Fibroblast of lung (primary cell): ENCODE measurements at places on chromosomes 11 and 22. TPM values are rescaled to one million over a fixed set of nuclear protein-coding genes. Genes with fewer than 3 reads are reported as not detected.

DNA sequence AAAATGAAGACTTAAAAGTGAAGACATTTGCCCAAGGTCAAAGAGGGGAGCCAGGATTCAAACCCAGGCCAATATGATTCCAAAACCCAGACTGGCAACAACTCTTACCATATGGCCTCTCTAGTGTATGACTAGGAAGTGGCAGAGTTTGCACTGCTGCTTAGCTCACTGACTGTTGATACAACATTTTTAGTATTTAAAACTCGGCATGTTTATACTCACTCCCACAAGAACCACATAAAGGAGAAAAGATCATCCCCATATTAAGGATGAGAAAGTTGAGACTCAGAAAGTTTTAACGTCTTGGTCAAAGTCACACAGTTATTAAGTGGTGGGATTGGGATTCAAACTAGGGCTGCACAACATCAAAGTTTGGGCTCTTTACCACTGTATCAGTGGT lies 81.7 kb downstream of the CCDC34 start:
- peaks cover 5% of the 10 kb centered on the region for H3K27me3 ChIP-seq
- no peak overlapping the region for H3K27ac ChIP-seq
- no peak overlapping the region for H3K4me3 ChIP-seq

DNA sequence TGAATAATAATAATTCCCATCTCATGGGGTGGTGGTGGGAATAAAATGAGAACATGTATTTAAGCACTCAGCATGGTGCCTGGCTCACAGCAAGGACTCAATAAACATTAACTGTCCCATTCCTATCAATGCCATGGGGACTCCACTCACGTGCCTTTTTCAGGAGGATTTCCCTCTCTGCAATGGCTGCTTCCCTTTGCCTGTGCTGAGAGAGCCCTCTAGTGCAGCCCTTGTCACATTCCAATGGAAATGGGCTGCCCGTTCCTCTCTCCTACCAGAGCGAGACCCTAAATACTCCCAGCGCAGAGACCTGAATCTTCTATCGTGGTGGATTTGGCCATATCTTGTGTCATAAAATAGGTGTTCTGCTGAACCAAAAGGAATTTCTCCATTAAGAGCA lies 621.5 kb upstream of the B3GAT1 start:
- peak; percentile 0 for DNase-seq
- H3K27ac ChIP-seq: no peak overlapping the region
- H3K4me3 ChIP-seq: no peak overlapping the region
- H3K36me3 ChIP-seq: no peaks in the 10 kb centered on the region
- H3K4me1 ChIP-seq: no peaks in the 10 kb centered on the region
- H3K27me3 ChIP-seq: no peaks in the 10 kb centered on the region

GRCh38 chr11:115153731-115154354 lies 350.4 kb downstream of the CADM1 start:
- H3K4me1 ChIP-seq: no peaks in the 10 kb centered on the region
- no peak for DNase-seq
- no peaks in the 10 kb centered on the region for H3K27me3 ChIP-seq
- no peak overlapping the region for H3K27ac ChIP-seq

GRCh38 chr11:46285173-46285572 lies 7.7 kb downstream of the CREB3L1 start:
- DNase-seq: peak; percentile 29
- H3K36me3 ChIP-seq: peaks cover 2% of the 10 kb centered on the region
- H3K4me3 ChIP-seq: no peak overlapping the region
- no peaks in the 10 kb centered on the region for H3K27me3 ChIP-seq
- H3K27ac ChIP-seq: peak overlapping the region; percentile 36
- peaks cover 31% of the 10 kb centered on the region for H3K4me1 ChIP-seq

- H3K27ac ChIP-seq: no peak overlapping the region
- no peak overlapping the region for H3K4me3 ChIP-seq
- peaks cover 2% of the 10 kb centered on the region for H3K36me3 ChIP-seq
- no peaks in the 10 kb centered on the region for H3K27me3 ChIP-seq
Observed at GRCh38 chr11:19817265-19817851, 104.7 kb downstream of the NAV2 start.

DNA sequence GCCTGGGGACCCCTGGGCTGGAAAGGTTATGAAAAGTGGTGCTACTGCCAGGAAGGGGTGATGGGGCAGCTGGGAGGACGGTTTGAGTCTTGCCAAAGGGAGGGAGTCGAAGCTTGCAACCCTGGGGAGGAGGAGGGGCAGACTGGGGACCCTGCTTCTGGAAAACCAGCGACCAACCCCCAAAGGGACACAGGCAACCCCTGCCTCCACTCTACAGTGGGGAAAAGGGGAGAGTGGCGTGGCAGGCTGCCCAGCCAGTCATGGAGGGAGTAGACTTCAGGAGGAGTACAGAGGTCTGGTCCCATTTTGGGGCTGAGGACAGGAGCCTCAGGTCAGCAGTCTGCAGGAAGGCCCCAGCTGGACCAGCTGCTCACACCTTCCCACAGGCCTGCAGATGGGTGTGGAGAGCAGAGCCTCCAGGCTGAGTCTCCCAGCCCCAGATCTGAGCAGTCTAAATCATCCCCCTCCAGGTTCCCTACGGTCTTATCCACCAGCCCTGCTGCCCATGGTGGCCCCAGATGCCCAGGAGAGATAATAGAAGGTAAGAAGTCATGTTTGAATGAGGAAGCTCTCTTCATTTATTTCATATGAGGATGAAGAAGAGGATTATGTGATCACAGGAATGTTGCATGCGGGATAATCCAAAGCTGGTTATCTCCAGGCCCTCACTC lies 3.3 kb downstream of the DDT start:
- DNase-seq: no peak
- peaks cover 9% of the 10 kb centered on the region for H3K36me3 ChIP-seq
- H3K4me1 ChIP-seq: no peaks in the 10 kb centered on the region
- H3K27me3 ChIP-seq: no peaks in the 10 kb centered on the region
- H3K27ac ChIP-seq: no peak overlapping the region

GRCh38 chr11:45811109-45811435 lies 6.1 kb downstream of the SLC35C1 start:
- no peaks in the 10 kb centered on the region for H3K27me3 ChIP-seq
- peaks cover 15% of the 10 kb centered on the region for H3K36me3 ChIP-seq
- no peak overlapping the region for H3K27ac ChIP-seq
- no peak for DNase-seq
- H3K4me1 ChIP-seq: peaks cover 4% of the 10 kb centered on the region
- H3K4me3 ChIP-seq: no peak overlapping the region

- H3K4me1 ChIP-seq: peaks cover 26% of the 10 kb centered on the region
- H3K4me3 ChIP-seq: peak overlapping the region; percentile 100
- H3K36me3 ChIP-seq: peaks cover 43% of the 10 kb centered on the region
- H3K27me3 ChIP-seq: no peaks in the 10 kb centered on the region
Observed at GRCh38 chr11:62883673-62884072, 3.0 kb downstream of the SLC3A2 start.

DNA sequence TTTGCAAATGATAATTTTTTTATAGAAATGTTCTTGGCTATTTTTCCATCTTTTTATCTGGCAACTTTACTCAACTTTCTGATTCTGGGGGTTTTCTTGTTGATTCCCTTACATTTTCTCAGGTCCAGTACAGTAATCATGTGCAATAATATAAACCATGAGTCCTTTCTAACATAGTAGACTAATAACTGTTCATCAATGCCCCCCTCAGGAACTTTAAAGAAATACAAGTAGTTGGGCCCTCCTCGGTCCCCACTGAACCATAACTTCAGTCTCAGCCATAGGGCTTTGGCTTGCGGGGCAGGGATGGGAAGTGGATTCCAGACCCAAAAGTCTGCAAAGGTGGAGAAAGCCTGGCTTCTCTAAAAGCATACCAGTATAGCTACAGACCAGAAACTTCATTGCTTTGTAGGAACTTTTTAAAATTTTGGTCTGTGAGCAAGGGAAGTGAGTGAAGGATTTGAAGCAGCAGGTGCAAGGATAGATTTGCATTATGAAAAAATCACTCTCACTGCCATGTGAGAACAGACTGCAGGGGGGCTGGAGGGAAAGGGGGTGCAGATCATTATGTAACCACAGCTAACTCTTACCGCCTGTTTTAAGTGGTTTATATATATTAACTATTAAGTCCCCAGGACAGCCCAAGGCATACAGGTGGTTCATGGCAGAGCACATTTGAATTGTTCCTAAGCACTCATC lies 10.4 kb upstream of the TUB start:
- peak; percentile 22 for DNase-seq
- H3K36me3 ChIP-seq: no peaks in the 10 kb centered on the region
- no peak overlapping the region for H3K4me3 ChIP-seq
- no peak overlapping the region for H3K27ac ChIP-seq
- H3K4me1 ChIP-seq: peaks cover 9% of the 10 kb centered on the region

Gene CCDC82
- total RNA-seq: 12.8 and 14.2 TPM in 2 replicates

Gene CCDC81
- 0.26 and 0.66 TPM in 2 replicates for total RNA-seq

Gene FGF3
- total RNA-seq: not detected in 2 replicates

Gene RTCB
- 88.7 and 106 TPM in 2 replicates for total RNA-seq

Gene NCAM1
- 0.51 and 2.6 TPM in 2 replicates for total RNA-seq
